ENCODE measurements at places on chromosomes 4 and X. TPM values are rescaled to one million over a fixed set of nuclear protein-coding genes. Genes with fewer than 3 reads are reported as not detected.

GRCh38 chrX:123081776-123082175 lies 102.3 kb upstream of the GRIA3 start:
- no peaks in the 10 kb centered on the region for H3K36me3 ChIP-seq
- peaks cover 2% of the 10 kb centered on the region for H3K4me1 ChIP-seq
- no peak overlapping the region for H3K27ac ChIP-seq
- no peak overlapping the region for H3K4me3 ChIP-seq
- DNase-seq, result no peak
- H3K27me3 ChIP-seq, result no peaks in the 10 kb centered on the region

DNA sequence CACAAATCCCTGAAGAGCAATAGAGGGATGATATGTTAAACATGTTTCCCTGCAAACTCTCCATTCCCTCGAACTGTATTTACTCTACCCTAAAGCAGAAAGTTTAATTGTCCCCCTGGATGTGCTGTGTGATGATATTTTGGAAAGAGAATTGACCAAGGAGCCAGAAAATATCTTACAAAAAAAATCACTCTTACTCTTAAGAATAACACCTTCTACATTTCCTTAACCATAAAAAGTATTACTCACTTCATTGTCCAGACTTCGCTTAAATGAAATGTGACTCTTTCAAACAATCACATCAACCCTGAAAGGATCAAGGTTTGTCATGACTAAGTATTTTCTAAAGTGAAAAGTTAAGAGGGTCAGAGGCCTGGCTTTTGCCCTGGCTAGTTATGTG lies 49.0 kb upstream of the EGFL6 start:
- no peaks in the 10 kb centered on the region for H3K36me3 ChIP-seq
- no peak for DNase-seq
- no peaks in the 10 kb centered on the region for H3K27me3 ChIP-seq

GRCh38 chr4:164828955-164829354 lies 48.0 kb upstream of the APELA start:
- no peaks in the 10 kb centered on the region for H3K4me1 ChIP-seq
- no peak overlapping the region for H3K27ac ChIP-seq
- no peaks in the 10 kb centered on the region for H3K27me3 ChIP-seq
- H3K4me3 ChIP-seq, result no peak overlapping the region
- DNase-seq, result no peak

DNA sequence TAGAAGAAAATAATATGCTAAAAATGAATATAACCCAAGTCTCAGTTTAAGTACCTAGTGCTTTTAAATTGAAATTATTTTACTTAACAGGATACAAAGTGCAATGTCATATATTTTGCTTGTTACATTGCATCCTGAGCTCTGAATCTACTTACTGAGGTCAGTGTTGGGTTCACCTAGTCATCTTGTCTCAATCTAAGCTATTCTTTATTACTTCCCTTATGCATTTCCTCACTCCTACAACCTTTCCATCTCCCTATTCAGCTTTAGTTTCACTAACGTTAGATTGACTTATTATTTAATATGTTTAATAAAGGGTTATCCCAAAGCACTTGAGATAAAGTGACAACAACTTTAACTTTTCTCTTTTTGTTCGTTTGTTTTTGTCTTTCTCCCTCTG lies 483.7 kb downstream of the FSTL5 start:
- H3K4me1 ChIP-seq, result no peaks in the 10 kb centered on the region
- no peak overlapping the region for H3K4me3 ChIP-seq
- no peak for DNase-seq
- H3K27me3 ChIP-seq, result no peaks in the 10 kb centered on the region

GRCh38 chr4:138609943-138610350 lies 367.8 kb upstream of the SLC7A11 start:
- H3K36me3 ChIP-seq, result no peaks in the 10 kb centered on the region
- H3K27ac ChIP-seq, result no peak overlapping the region
- no peak for DNase-seq
- no peaks in the 10 kb centered on the region for H3K27me3 ChIP-seq

GRCh38 chr4:172858731-172859230 lies 309.8 kb upstream of the GALNT7 start:
- peaks cover 2% of the 10 kb centered on the region for H3K27me3 ChIP-seq
- H3K36me3 ChIP-seq, result peaks cover 7% of the 10 kb centered on the region
- no peak for DNase-seq

GRCh38 chr4:15294202-15294601 lies 133.6 kb upstream of the C1QTNF7 start:
- peaks cover 1% of the 10 kb centered on the region for H3K27me3 ChIP-seq
- H3K36me3 ChIP-seq, result no peaks in the 10 kb centered on the region
- no peak for DNase-seq

GRCh38 chr4:101199507-101200285 lies 147.6 kb downstream of the PPP3CA start:
- no peak overlapping the region for H3K27ac ChIP-seq
- H3K4me3 ChIP-seq, result no peak overlapping the region
- H3K27me3 ChIP-seq, result no peaks in the 10 kb centered on the region
- no peaks in the 10 kb centered on the region for H3K36me3 ChIP-seq
- peaks cover 22% of the 10 kb centered on the region for H3K4me1 ChIP-seq

- H3K27me3 ChIP-seq, result no peaks in the 10 kb centered on the region
- H3K4me3 ChIP-seq, result no peak overlapping the region
- no peak overlapping the region for H3K27ac ChIP-seq
- peaks cover 5% of the 10 kb centered on the region for H3K4me1 ChIP-seq
- no peaks in the 10 kb centered on the region for H3K36me3 ChIP-seq
- no peak for DNase-seq
Measured at GRCh38 chr4:105909787-105910281, 14.6 kb downstream of the NPNT start.

- H3K27me3 ChIP-seq, result no peaks in the 10 kb centered on the region
- H3K36me3 ChIP-seq, result no peaks in the 10 kb centered on the region
- H3K4me1 ChIP-seq, result no peaks in the 10 kb centered on the region
- no peak overlapping the region for H3K27ac ChIP-seq
- no peak for DNase-seq
Measured at GRCh38 chrX:15874672-15875071, 20.1 kb upstream of the AP1S2 start.

- H3K27ac ChIP-seq, result no peak overlapping the region
- peaks cover 4% of the 10 kb centered on the region for H3K36me3 ChIP-seq
- no peak for DNase-seq
- peaks cover 11% of the 10 kb centered on the region for H3K4me1 ChIP-seq
Measured at GRCh38 chr4:20684852-20685763, 15.2 kb upstream of the PACRGL start.

GRCh38 chrX:110135618-110136017 lies 132.7 kb downstream of the TMEM164 start:
- H3K4me1 ChIP-seq, result peaks cover 13% of the 10 kb centered on the region
- H3K27me3 ChIP-seq, result no peaks in the 10 kb centered on the region
- no peaks in the 10 kb centered on the region for H3K36me3 ChIP-seq
- no peak overlapping the region for H3K4me3 ChIP-seq

DNA sequence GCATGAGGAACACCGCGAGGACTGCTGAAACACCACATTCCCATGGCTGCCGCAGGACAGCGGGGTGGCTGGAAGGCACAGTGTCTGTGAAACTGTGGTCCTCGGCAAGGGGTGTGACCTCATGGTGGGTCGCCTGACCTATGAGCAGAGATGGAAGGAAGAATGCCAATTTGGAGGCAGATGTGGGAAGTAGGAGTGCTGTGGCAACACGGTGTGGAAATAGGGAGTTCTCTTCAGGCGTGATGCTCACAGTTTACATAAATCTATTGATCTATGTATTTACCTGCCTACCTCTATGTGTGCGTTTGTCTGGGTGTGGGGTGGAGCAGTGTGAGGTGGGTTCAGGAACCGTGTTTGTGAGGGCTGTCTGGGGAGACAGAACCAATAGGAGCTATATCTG lies 62.3 kb upstream of the LSM6 start:
- H3K27me3 ChIP-seq, result no peaks in the 10 kb centered on the region
- H3K27ac ChIP-seq, result no peak overlapping the region
- no peaks in the 10 kb centered on the region for H3K4me1 ChIP-seq
- no peak for DNase-seq
- H3K4me3 ChIP-seq, result no peak overlapping the region
- H3K36me3 ChIP-seq, result no peaks in the 10 kb centered on the region

GRCh38 chrX:29687687-29688086 lies 527.7 kb upstream of the MAGEB2 start:
- H3K4me3 ChIP-seq, result no peak overlapping the region
- no peak overlapping the region for H3K27ac ChIP-seq
- no peak for DNase-seq
- peaks cover under 1% of the 10 kb centered on the region for H3K4me1 ChIP-seq
- no peaks in the 10 kb centered on the region for H3K36me3 ChIP-seq
- H3K27me3 ChIP-seq, result peaks cover 1% of the 10 kb centered on the region

DNA sequence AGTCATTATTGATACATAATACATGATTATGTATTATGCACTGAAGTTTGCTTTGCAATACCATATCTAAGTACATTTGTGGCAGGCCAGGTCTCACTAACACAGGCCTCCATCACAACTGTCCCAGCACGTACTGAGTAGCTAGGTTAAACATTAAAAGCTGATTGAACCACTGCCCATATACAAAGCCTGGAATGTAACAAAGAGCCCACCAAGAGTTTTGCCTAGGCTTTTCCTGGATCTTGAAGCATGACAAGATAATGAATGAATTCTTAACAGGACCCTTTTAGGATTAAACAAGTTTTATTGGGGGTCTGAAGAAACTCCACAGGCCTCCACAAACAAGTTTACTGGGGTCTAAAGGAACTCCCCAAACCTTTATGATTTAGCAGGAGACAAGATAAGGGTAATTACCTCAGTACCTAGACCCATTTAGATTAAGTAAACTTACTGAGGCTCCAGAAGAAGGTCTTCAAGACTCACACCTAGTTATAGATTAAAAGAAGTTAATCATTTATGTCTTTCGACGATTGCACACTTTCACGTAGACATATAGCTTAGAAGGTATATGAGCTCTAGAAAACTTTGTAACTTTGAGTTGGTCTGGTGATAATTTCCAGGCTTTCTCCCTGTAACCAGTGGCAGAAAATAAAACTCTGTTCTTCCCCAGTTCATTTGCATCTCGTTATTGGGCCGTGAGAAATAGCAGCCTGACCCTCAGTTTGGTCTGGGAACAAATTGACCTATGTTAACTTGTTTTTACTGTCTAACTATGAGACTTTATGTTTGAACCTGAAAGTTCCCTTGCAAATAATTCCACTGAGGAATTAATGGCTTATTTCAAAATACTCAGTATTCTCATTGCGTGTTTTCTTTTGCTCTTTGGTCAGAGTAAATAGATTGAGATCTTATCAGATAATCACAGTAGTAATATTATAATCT lies 84.8 kb downstream of the PHEX start:
- H3K4me1 ChIP-seq, result no peaks in the 10 kb centered on the region
- no peaks in the 10 kb centered on the region for H3K27me3 ChIP-seq
- H3K36me3 ChIP-seq, result no peaks in the 10 kb centered on the region
- no peak overlapping the region for H3K27ac ChIP-seq
- DNase-seq, result no peak
- no peak overlapping the region for H3K4me3 ChIP-seq

GRCh38 chr4:139144161-139144859 lies 32.7 kb downstream of the ELF2 start:
- peaks cover 9% of the 10 kb centered on the region for H3K4me1 ChIP-seq
- no peak for DNase-seq
- no peak overlapping the region for H3K27ac ChIP-seq
- no peaks in the 10 kb centered on the region for H3K36me3 ChIP-seq
- no peaks in the 10 kb centered on the region for H3K27me3 ChIP-seq

DNA sequence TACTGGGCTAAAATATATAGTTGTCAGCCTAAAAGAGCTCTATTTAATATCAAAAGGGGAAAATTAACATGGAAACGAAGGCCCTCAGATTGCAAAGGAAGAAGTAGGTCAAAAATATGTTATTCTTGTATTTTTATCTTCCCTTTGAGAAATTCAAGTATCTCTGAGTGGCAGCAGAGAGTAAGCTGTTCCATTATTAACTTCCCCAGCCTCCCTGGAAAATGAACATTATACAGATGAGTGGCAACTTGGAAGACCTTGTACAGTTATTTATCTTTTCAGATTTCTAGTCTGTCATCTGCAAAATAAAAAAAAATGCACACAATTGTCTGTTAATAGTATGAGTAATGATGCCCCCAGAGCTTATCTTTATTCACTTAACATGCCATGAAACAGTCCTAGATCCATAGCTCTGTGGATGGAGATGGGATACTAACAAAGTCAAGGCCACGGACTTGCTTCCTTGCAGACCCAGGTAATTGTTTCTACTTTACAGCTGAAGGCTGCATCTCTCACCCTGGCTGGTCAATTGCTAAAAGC lies 93.0 kb downstream of the CORIN start:
- no peak overlapping the region for H3K27ac ChIP-seq
- no peaks in the 10 kb centered on the region for H3K36me3 ChIP-seq
- no peaks in the 10 kb centered on the region for H3K27me3 ChIP-seq
- no peak for DNase-seq

DNA sequence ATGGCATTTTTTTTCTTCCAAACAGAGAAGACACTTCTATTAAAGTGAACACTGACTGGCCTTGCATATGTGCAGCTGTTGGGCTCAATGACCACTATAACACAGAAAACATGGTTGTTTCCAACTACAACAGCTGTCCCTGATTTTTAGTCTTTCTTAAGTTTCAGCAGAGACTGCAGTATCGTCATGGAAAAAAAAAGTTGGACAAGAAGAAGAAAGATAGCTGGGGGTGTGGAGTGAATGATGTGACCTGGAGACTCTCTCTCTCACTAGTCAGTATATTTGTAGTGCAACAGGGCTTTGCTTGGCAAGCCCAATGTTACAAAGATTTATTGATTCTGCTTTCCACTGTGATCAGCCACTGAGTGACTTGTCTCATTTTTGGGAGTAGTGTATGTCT lies 29.5 kb upstream of the C4orf54 start:
- H3K4me1 ChIP-seq, result no peaks in the 10 kb centered on the region
- H3K4me3 ChIP-seq, result no peak overlapping the region
- H3K36me3 ChIP-seq, result peaks cover 17% of the 10 kb centered on the region
- no peak for DNase-seq
- H3K27ac ChIP-seq, result no peak overlapping the region

- H3K36me3 ChIP-seq, result no peaks in the 10 kb centered on the region
- no peaks in the 10 kb centered on the region for H3K27me3 ChIP-seq
- no peak overlapping the region for H3K4me3 ChIP-seq
- H3K4me1 ChIP-seq, result peaks cover 9% of the 10 kb centered on the region
- peak; percentile 58 for DNase-seq
- peak overlapping the region; percentile 50 for H3K27ac ChIP-seq
Measured at GRCh38 chr4:22129454-22130029, 181.0 kb upstream of the KCNIP4 start.

- H3K27ac ChIP-seq, result no peak overlapping the region
- H3K4me3 ChIP-seq, result no peak overlapping the region
- H3K4me1 ChIP-seq, result no peaks in the 10 kb centered on the region
- no peaks in the 10 kb centered on the region for H3K27me3 ChIP-seq
Measured at GRCh38 chr4:70754470-70754869, 32.7 kb downstream of the RUFY3 start.

BMP3 gene
- 1.8 TPM for total RNA-seq

ASB9 gene
- not detected for total RNA-seq

CYSLTR1 gene
- 0.25 TPM for total RNA-seq

USP26 gene
- total RNA-seq, result not detected

CDKL5 gene
- total RNA-seq, result 53.5 TPM

HTN1 gene
- total RNA-seq, result not detected

ATP2B3 gene
- total RNA-seq, result 68.0 TPM

GPRASP3 gene
- 19.4 TPM for total RNA-seq

MSX1 gene
- total RNA-seq, result 0.22 TPM

GPRIN3 gene
- 94.3 TPM for total RNA-seq

All from glutamatergic neuron (in vitro differentiated cells).